GM23248 (cell line): ENCODE measurements at places on chromosomes 5 and 9.

- no peak for DNase-seq
Observed at GRCh38 chr5:149847611-149848010, 97.0 kb downstream of the PDE6A start.

- peak; percentile 95 for DNase-seq
Observed at GRCh38 chr5:113140837-113141671, 164.5 kb downstream of the DCP2 start.

GRCh38 chr5:173498739-173499470 lies 117.5 kb downstream of the BOD1 start:
- no peak for DNase-seq

GRCh38 chr5:4977416-4978110 lies 162.6 kb upstream of the ADAMTS16 start:
- peak; percentile 30 for DNase-seq

- no peak for DNase-seq
Observed at GRCh38 chr9:96379461-96379860, 4.0 kb downstream of the SLC35D2 start.
